ENCODE measurements at places on chromosomes 11 and 22.

- no peak for DNase-seq
Observed at GRCh38 chr22:23175817-23176644, 4.3 kb upstream of the BCR start.

DNA sequence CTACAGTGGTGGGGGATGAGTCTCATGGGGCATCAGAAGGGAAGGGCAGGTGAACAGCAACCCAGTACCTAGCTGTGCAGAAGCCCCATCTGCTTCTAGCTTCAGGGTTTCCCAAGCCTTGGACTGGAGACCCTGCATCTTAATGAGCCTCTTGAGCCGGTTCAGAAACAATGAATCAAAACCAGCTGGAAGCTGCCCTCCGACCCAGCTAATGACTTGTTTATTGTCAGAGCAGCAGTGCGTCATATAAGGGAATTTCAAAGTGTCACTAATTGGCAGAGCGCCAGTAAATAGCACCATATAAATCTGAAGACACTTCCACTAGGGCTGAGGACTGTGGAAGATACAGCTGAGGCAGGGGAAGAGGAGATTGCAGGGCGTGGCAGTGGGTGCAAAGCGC, 57.5 kb downstream of the RPUSD4 start:
- no peak for DNase-seq

- no peak for DNase-seq
Observed at GRCh38 chr11:70247042-70247709, 23.3 kb upstream of the PPFIA1 start.

GRCh38 chr11:134468796-134469195, 56.8 kb upstream of the B3GAT1 start:
- no peak for DNase-seq

GRCh38 chr11:108122166-108122628, 830 bp downstream of the ACAT1 start:
- no peak for DNase-seq

GRCh38 chr22:47204002-47204979, 441.8 kb downstream of the TBC1D22A start:
- no peak for DNase-seq

DNA sequence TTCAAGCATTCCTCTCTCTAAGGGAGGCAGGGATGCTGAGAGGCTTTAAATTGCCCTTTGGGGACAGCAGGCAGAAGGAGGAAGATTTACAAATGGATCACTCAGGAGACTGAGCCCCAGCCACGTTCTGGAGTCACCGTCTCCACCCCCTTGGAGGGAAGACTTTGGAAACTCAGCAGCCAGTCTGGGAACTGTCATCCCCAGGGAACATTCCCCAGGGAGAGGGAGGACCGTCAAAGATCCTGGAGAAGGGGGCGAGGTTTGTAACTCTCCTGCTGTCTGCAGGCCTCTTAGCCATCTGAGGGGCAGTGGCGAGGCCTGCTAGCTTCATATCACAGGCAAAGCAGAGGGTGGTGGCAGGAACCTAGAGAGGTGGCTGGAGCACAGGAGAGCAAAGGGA, 56.1 kb upstream of the SLC22A12 start:
- no peak for DNase-seq

GRCh38 chr11:44219830-44220796, 89.8 kb downstream of the ALX4 start:
- no peak for DNase-seq

DNA sequence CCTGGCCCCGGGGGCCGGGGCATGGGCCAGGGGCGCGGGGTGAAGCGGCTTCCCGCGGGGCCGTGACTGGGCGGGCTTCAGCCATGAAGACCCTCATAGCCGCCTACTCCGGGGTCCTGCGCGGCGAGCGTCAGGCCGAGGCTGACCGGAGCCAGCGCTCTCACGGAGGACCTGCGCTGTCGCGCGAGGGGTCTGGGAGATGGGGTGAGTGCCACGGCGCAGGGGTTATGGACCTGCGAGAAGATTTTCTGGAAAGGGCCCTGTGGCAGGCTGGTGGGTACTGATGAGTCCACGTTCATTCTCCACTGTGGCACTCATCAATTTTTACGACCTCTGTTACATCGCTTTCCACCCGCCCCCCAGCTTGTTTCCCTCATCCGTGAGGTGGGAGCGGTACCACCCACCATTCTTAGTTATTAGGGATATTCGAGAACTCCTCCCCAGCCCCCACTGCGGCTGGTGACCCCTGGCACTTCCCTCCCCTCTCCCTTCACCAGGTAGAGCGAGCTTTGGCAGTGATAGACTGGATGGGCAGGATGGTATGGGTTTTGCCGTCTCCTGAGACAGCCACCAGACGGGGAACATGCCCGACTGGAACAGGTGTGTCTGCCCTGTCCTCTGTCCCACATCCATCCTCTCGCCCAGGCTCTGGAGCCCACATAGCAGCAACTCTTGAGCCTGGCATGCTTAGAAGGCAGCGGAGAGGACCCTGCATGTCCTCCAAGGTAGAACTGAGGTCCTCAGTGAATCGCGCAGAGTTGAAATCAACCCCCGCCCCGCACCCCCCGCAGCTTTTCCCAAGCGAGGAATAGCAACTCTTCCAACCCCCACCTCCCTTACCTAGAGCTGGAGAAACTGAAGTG, 562 bp downstream of the DGAT2 start:
- DNase-seq: no peak

- DNase-seq: no peak
Observed at GRCh38 chr11:2777871-2778629, 78.3 kb upstream of the KCNQ1OT1 start.

- DNase-seq: no peak
Observed at GRCh38 chr11:17558025-17558780, 11.1 kb downstream of the OTOG start.

DNA sequence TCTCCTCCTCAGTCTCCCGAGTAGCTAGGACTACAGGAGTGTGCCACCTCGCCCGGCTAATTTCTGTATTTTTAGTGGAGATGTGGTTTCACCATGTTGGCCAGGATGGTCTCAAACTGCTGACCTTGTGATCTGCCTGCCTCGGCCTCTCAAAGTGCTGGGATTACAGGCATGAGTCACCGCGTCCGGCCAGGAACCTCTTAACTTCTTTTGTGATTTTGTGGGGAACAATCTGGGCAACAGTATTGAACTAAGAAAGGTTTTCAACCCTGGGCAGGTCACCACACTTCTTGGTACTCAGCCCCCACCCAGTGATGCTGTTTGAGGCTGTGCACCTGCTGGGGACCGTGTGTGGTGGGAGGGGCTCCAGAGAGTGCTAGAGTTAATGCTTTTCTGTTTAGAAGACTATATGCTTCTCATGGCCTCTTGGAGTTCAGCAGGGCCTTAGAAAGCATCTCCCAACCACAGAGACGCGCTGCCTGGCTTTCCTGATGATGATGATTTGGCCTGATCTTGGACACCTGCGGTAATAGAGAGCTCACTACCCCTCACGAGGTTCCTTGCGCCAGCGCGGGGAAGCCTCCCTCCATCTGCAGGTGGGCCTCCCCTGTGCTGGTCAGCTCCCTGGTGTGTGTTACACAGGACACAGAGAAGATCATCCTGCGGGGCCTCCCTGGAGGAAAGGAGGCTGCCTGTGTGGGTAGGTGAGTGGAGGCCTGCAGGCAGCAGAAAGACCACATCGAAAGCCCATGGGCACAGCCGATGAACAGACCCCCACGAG, 1.2 kb downstream of the DENND6B start:
- DNase-seq: no peak

DNA sequence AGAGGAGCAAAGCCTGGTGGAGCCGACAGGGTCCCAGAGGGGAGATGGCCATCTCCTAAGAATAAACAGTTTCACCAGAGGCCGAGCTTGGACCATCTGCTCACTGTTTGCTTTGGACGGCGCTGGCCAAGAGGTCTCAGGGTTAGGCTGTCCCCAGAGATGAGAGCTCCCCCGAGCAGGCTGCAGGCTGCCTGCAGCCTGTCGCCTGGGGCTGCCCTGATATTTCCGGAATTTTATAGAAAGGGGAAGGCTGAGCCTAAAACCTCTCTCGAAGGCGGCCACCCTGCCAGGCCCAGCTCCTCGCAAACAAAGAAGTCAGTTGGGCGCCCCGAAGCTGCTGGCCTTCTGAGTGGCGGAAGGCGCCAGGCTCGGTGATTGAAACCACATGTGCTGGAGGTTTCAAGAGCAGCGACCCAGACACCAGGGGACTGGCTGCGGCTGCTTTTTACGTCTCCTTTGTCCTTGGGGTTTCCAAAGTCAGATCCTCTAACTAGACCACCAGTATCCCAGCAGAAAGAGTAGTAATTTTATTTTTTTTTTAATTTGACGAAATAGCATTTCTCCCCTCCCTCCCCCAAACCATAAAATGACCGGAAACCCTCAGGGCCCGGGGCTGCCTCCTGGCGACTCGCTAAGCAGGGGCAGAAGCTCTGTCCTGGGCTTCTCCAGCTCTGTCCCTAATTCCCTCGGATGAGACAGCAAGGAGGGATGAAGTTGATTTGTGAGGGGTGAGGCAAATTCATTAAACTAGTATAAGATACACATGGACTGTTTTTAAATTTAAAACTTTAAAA, 57.4 kb downstream of the CLMP start:
- DNase-seq: no peak

DNA sequence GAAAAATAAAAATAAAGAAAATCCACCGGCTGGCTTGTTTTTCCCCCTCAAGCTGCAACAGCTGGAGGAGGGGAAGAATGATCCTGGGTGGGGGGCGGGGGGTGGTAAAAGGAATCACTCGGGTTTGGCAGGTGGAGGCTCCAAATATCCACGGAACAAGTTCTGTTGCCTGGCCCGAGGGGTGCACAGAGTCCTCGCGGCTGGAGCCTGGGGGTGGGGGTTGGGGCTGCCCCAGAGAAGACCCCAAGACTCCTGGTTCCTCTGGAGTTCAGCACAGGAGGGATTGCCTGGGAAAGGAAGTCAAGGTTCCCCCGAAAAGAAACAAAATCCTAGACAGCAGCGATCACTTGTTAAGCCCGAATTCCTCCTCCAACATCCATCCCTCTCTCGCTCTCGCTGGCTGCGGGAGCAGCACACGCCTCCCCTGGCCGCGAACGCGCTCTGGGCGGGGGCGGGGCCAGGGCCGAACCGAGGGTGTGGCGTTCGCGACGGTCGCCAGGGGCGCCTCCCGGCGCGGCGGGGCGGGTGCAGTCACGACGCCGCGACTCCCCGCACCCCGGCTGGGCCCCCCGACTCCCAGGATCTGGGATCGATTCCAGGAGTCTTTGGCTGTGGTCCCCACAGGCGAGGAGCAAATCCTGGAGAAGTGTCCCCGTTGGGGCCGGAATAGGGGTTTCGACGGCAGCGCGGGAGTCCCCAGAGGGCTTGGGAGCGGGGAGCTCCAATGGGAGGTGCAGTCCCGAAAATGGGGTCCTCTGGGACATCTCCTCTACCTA, at the start of gene KCNA4:
Gene KCNA4 (minus strand): TSS at position 443 of the 776 bp plus-strand sequence. CDS start 4,352 bp downstream, outside the sequence.
- DNase-seq: no peak

DNA sequence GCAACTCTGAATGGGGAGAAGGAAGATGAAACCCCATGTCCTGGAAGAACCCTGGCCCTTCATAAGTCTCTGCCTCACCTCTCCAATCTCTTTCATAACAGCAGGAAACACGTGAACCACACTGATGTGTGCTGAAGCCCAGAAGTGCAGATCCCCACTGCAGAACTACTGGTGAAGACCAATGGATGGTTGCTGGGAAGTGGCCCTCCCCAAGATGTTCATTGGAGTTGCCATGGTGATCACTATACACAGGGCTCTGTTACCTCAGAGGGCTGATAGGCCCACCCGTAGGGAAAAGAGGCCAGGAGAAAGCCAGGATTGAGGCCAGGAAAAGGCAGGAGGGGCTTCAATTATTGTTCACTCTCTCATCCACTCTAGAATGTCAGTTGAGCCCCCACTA, 11.6 kb downstream of the TST start:
- no peak for DNase-seq

GRCh38 chr11:86115542-86116385, 46.9 kb upstream of the PICALM start:
- DNase-seq: no peak

DNA sequence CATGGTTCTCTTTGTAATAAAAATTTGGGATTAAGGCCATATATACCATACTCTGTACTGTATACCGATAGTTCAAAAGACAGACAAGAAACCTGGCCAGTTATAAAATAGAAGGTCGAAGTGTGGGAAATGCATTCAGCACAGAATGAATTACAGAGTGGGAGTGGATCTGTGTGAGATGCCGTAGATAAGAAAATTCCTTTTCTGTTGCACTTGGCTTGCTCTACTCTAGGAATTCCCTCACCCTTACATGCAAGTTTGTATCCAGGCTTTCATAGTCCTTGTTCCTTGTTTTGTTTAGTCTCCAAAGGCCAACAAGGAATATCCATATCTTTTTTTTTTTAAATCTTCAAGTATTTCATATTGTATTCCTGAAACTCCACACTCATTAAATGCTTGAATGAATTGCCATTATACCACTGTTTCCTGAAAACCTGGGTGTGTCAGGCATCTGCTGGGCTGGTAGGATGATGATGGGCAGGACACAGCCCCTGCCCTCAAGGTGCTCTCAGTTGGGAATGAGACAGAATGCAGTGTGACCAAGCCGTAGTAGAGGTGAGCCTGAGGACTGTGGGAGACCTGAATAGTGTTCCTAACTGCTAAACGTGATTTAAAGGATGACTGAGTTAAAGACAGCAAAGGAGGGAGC, 53.5 kb downstream of the TEAD1 start:
- DNase-seq: no peak

DNA sequence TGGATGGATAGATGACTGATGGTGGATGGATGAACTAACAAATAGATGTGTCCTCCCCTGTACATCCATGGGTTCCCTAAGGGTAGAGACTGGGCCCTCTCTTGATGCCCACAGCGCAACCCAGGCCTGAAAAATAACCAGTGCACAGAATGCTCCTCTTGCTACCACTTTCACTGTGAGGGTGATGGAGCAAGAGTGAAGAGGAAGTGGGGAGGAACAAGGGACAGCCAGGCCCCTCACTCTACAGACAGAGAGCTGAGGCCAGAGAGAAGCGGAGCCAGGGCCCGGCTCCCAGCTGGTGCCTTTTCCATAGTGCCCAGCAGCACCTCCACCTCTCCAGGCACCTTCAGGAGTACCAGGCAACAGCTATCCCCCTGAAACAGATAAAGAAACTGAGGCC, 67.7 kb downstream of the THAP12 start:
- no peak for DNase-seq

GRCh38 chr11:33013755-33014154, 1.9 kb upstream of the DEPDC7 start:
- DNase-seq: no peak

DNA sequence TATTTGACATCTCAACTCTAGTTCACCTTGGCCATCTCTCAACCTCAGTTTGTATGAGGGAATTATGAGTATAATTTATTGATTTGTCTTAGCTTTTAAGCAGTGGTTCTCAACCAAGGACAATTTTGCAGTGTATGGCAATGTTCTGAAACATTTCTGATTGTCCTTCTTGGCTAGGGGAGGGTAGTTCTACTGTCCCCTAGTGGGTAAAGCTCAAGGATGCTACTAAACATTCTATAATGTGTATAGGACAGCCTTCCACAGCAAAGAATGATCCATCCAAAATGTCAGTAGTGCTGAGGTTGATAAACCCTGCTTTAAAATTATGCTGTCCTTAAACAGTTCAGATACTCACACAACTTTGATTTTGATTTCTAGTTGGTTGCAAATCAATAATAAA, 78.1 kb upstream of the ALKBH3 start:
- no peak for DNase-seq

DNA sequence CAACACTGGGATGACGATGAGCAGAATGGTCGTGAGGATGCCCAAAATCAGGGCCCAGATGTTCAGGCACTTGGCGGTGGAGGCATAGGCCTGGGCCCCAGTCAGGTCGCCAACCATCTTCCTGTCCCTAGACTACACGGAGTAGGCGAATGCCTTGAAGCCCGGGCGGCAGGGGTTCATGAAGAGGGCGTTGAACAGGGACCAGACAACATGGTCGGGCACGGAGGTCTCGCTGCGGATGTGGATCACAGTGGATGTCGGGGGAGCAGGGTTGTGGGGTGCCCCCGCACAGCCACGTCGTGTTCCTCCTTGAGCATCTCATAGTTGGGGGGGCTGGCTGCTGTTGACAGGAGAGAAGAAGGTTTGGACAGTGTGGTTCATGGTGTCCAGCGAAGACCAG, 9.5 kb downstream of the MYEOV start:
- no peak for DNase-seq
